Left lobe of liver (tissue), 2 donors: ENCODE measurements at places on chromosomes 3 and 15. TPM values are rescaled to one million over a fixed set of nuclear protein-coding genes. Genes with fewer than 3 reads are reported as not detected.

Gene SEMA3F
- total RNA-seq: 4.0 TPM

Gene GP5
- total RNA-seq: 0.10 TPM

Gene MOBP
- not detected for total RNA-seq

Gene CD86
- total RNA-seq: 1.4 TPM

DNA sequence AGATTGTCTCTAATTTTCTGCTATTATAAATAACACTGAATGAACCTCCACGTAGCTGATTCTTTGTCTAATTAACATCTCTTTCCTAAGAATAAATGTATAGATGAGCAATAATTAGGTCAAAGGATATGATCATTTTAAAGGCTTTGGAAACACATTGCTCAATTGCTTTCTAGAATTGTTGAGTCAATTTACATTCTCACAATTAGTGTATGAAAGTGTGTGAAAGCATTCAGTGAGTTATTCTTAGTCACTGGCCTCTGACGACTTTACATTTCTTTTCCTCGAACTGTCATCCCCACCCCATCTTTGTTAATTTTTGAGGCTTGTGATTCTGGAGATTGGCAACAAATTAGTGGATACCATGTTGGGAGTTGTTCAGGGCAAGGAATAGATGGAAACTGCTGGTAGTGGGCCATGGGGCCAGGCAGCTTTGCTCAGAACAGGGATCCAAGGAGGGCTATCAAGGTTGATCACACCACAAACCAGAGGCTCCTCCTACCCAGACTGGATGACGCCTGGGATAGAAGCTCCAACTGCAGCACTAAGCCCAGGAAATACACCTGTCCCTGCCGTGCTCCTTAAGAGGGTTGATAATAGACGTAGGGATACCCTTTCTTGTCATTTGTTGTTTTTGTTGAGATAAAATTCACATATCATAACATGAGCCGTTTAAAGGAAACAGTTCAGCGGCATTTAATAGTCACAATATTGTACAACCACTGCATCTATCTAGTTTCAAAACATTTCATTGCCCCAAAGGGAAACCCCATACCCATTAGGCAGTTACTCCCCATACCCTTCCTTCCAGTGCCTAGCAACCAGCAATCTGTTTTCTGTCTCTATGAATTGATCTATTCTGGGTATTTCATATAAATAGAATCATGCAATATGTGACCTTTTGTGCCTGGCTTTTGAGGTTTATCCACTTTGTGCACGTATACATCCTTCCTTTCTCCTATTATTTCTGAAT, 27.9 kb downstream of the EIF1B start:
- DNase-seq: no peak
